Activated naive CD8-positive, alpha-beta T cell treated with anti-CD3 and anti-CD28 coated beads for 36 hours (primary cell): ENCODE measurements at places on chromosomes 2 and 18. TPM values are rescaled to one million over a fixed set of nuclear protein-coding genes. Genes with fewer than 3 reads are reported as not detected.

GRCh38 chr2:20620696-20621365 lies 30.1 kb downstream of the HS1BP3 start:
- H3K27ac ChIP-seq, result no peak overlapping the region
- H3K36me3 ChIP-seq, result peaks cover 2% of the 10 kb centered on the region
- no peak overlapping the region for H3K4me3 ChIP-seq
- no peaks in the 10 kb centered on the region for H3K27me3 ChIP-seq
- DNase-seq, result no peak
- no peaks in the 10 kb centered on the region for H3K4me1 ChIP-seq

DNA sequence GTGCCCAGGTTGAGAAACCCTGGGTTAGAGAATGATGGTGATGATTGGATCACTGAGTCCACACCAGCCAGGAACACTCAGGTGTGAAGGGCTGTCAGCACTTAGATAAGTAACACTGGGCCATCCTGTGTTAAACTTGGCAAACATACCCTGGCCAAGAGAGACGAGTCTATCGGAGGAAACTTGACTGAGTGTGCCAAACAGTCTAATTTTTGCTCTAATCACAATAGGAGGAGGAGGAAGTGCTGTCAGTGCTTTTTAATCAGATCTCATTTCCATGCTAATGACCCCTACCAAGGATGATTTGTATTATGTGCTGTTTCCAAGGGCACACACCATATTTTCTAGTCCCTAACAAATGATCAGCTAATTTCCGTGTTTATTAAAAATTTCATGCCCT lies 63.8 kb upstream of the SEC11C start:
- no peak overlapping the region for H3K4me3 ChIP-seq
- no peak for DNase-seq

GRCh38 chr2:190465060-190465459 lies 56.9 kb downstream of the MFSD6 start:
- DNase-seq, result no peak
- H3K4me3 ChIP-seq, result no peak overlapping the region
- no peaks in the 10 kb centered on the region for H3K27me3 ChIP-seq
- peaks cover 65% of the 10 kb centered on the region for H3K4me1 ChIP-seq
- H3K36me3 ChIP-seq, result peaks cover 41% of the 10 kb centered on the region

DNA sequence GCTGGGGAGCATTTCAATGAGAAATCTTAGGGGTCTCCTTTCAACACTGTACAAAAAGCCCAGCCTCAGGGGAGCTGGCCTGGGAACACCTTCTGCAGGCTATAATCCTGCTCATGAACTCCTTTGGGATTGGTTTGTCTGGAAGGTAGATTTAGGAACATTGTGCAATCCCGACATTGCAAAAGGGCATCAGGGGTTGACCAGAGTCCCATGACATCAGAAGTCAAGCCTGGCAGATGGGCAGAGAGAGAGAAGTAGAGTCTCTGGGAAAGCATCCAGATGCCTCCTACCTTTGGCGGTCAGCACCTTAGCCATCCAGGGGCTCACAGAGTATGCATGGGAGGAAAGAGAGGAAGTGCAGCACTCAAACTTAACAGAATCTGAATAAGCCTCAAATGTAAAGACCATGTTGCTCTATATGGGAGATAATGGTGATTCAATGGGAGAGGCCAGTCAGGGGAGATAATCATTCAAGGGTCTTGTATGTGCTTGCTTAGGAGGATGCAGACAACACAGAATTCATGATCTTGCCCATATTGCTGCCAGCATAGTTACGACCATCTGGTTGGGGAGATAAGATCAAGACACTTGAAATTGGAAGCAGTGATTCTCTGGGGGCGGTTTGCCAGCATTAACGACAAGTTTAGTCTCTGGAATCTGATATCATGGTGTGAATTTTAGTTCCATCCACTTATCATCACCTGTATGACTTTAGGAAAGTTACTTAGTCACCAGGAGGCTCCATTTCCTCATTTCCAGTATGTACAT lies 58.3 kb upstream of the UPP2 start:
- no peaks in the 10 kb centered on the region for H3K27me3 ChIP-seq
- DNase-seq, result no peak
- H3K36me3 ChIP-seq, result no peaks in the 10 kb centered on the region
- no peak overlapping the region for H3K4me3 ChIP-seq

DNA sequence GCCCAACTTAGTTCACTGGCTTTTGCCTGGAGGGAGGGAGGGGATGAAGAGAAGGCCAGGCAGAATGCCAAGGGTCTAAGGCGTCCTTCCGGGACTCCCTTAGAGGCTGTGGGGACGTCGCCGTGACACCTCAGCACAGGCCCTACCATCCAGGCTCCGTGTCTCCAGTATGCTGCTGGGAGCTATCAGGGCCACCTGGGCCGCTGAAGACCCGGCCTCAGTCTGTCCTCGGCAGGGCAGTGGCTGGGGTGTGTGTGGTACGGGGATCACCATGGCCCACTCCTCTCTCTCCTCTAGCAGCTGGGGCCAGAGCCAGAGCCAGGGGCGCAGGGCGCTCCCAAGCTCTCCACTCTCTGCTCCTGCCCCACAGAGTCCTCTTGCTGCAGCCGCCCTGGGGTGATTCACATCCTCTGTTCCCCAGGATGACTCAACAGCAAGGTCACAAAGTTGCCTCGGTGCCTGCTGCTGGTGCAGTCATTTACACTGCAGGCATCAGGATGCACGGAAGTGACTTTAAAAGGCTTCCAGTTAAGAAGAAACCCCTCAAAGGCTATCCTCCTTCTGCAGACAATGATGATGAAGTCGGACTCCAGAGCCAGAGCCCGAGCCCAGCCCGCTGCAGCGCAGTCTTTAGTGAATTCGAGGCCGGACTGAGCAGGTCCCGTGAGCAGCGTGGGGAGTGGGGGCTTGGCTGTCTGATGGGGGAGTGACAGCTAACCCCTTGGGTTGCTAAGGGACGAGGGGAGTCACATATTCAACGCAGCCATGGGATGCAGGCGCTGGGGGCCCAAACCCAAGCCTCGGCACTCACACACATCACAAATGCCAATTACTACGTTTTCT lies 31.9 kb downstream of the SNORC start:
- no peak for DNase-seq
- no peaks in the 10 kb centered on the region for H3K27me3 ChIP-seq
- H3K4me1 ChIP-seq, result no peaks in the 10 kb centered on the region
- no peak overlapping the region for H3K4me3 ChIP-seq

DNA sequence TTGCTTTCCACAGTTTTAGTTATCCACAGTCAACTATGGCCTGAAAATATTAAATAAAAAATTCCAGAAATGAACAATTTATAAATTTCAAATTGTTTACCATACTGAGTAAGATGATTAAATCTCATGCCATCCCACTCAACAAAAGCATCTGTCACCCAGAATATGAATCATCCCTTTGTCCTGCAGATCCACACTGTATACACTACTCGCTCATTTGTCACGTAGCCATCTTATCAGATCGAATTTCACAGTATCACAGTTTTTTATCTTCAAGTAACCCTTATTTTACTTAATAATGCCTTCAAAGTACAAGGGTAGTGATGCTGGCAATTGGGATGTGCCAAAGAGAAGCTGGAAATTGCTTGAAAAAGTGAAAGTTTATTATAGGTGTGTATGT lies 291.8 kb upstream of the LRATD1 start:
- no peak overlapping the region for H3K27ac ChIP-seq
- no peaks in the 10 kb centered on the region for H3K4me1 ChIP-seq
- no peaks in the 10 kb centered on the region for H3K27me3 ChIP-seq
- no peak overlapping the region for H3K4me3 ChIP-seq

- H3K27ac ChIP-seq, result no peak overlapping the region
- H3K4me3 ChIP-seq, result peak overlapping the region; percentile 51
- no peaks in the 10 kb centered on the region for H3K36me3 ChIP-seq
Observed at GRCh38 chr2:119431976-119432850, 559 bp downstream of the TMEM37 start.

- H3K4me3 ChIP-seq, result no peak overlapping the region
- no peak overlapping the region for H3K27ac ChIP-seq
- peaks cover 60% of the 10 kb centered on the region for H3K4me1 ChIP-seq
- DNase-seq, result no peak
- no peaks in the 10 kb centered on the region for H3K27me3 ChIP-seq
Observed at GRCh38 chr2:160338901-160339685, 139.0 kb upstream of the ITGB6 start.

- no peak overlapping the region for H3K4me3 ChIP-seq
- H3K36me3 ChIP-seq, result no peaks in the 10 kb centered on the region
- no peak for DNase-seq
- no peak overlapping the region for H3K27ac ChIP-seq
Observed at GRCh38 chr2:219396863-219397457, 9.2 kb upstream of the DNPEP start.

GRCh38 chr2:144501118-144501517 lies 18.8 kb downstream of the ZEB2 start:
- H3K27ac ChIP-seq, result no peak overlapping the region
- peaks cover 15% of the 10 kb centered on the region for H3K4me1 ChIP-seq
- peaks cover 2% of the 10 kb centered on the region for H3K36me3 ChIP-seq
- H3K4me3 ChIP-seq, result no peak overlapping the region
- DNase-seq, result no peak

DNA sequence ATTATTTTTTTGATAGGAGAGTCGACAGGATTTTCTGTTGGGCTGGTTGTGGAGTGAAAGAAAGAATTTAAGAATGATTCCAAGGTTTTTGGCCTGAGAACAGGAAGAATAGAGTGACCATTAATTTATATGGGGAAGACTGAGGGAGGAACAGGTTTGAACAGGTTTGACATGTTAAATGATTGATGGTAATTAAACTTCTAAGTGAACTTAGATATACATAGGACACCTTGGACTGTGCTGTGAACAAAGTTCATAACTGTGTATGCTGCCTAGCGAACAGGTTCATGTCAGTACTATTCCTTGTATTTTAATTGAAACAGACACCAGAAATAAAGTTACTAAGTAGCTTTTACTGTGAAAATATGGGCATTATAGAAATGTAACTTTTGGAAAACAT lies 212.0 kb downstream of the SPAG16 start:
- H3K27ac ChIP-seq, result no peak overlapping the region
- no peaks in the 10 kb centered on the region for H3K27me3 ChIP-seq
- DNase-seq, result no peak
- H3K4me3 ChIP-seq, result no peak overlapping the region
- no peaks in the 10 kb centered on the region for H3K4me1 ChIP-seq
- H3K36me3 ChIP-seq, result no peaks in the 10 kb centered on the region

GRCh38 chr18:59633317-59633716 lies 63.9 kb downstream of the CCBE1 start:
- H3K4me3 ChIP-seq, result no peak overlapping the region
- no peak overlapping the region for H3K27ac ChIP-seq
- H3K27me3 ChIP-seq, result peaks cover 5% of the 10 kb centered on the region
- H3K36me3 ChIP-seq, result no peaks in the 10 kb centered on the region
- H3K4me1 ChIP-seq, result no peaks in the 10 kb centered on the region

GRCh38 chr2:176172007-176172894 lies 15.1 kb downstream of the HOXD3 start:
- peaks cover 24% of the 10 kb centered on the region for H3K4me1 ChIP-seq
- peaks cover 1% of the 10 kb centered on the region for H3K36me3 ChIP-seq
- H3K27me3 ChIP-seq, result peaks cover 97% of the 10 kb centered on the region
- no peak for DNase-seq
- H3K27ac ChIP-seq, result no peak overlapping the region

- H3K27ac ChIP-seq, result no peak overlapping the region
- H3K4me1 ChIP-seq, result no peaks in the 10 kb centered on the region
- no peak for DNase-seq
- H3K36me3 ChIP-seq, result no peaks in the 10 kb centered on the region
Observed at GRCh38 chr18:6210349-6211173, 204.2 kb downstream of the L3MBTL4 start.

DNA sequence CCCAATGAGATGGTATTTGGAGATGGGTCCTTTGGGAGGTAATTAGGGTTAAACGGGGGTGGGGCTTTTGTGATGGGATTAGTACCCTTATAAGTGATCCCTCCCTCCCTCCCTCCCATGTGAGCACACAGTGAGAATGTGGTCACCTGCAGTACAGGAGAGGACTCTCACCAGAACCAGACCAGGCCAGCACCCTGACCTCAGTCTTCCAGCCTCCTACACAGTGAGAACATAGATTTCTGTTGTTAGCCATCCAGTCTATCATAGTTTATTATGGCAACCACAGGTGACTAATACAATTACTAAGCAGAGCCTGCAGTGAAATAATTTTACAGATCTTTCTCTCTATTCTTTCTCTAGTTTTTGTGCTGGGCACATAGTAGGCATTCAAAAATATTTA lies 137.7 kb upstream of the PKDCC start:
- H3K4me1 ChIP-seq, result no peaks in the 10 kb centered on the region
- no peaks in the 10 kb centered on the region for H3K36me3 ChIP-seq
- H3K27ac ChIP-seq, result no peak overlapping the region
- peaks cover 10% of the 10 kb centered on the region for H3K27me3 ChIP-seq
- DNase-seq, result no peak
- H3K4me3 ChIP-seq, result no peak overlapping the region

GRCh38 chr2:70984576-70985282 lies 6.3 kb downstream of the ANKRD53 start:
- H3K27ac ChIP-seq, result peak overlapping the region; percentile 32
- H3K4me1 ChIP-seq, result peaks cover 13% of the 10 kb centered on the region
- H3K4me3 ChIP-seq, result peak overlapping the region; percentile 23

DNA sequence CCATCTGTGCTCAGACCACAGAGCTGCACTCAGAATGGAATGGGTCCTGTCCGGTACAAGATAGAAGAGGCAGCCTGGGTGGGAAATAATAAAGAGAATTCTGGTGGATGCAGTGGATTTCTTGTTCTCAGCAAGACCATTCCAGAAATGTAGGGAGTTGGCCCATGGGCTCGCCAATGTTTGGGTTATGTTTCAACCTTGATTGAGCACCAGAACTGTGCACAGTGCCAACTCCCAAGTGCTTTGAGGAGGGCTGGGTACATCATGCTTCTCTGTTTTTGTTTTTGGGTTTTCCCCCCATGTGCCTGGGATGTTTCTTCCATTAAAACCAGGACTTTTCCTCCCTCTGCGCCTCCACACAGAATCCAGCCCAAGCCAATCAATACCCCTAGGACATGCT lies 304.1 kb downstream of the TNS1 start:
- H3K4me1 ChIP-seq, result peaks cover 8% of the 10 kb centered on the region
- H3K36me3 ChIP-seq, result peaks cover 9% of the 10 kb centered on the region
- no peak overlapping the region for H3K27ac ChIP-seq
- H3K4me3 ChIP-seq, result no peak overlapping the region
- DNase-seq, result no peak
- no peaks in the 10 kb centered on the region for H3K27me3 ChIP-seq

DNA sequence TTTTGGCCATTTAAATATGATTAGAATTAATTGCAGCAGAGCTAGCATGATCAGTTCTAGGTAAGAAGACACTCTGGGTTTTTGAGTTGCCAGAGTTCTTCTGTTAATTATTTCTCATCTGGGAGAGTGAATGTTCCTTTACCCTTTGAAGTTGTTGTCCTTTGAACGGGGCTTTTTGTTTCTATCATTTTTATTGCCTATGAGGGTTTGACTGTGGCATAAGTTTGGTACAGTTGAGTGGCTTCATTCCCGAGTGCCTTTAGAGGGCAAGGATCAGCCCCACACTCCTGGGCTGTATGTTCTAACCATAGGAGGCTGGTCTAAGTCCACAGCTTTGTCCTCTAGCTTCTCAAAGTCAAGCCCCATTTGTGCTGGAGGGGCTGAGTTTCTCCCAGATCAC lies 804.3 kb downstream of the KCNJ3 start:
- DNase-seq, result no peak
- H3K27me3 ChIP-seq, result no peaks in the 10 kb centered on the region
- no peak overlapping the region for H3K4me3 ChIP-seq
- no peaks in the 10 kb centered on the region for H3K4me1 ChIP-seq
- H3K36me3 ChIP-seq, result no peaks in the 10 kb centered on the region
- H3K27ac ChIP-seq, result no peak overlapping the region

Gene COA5
- 27.2 TPM for total RNA-seq

Gene SYT4
- not detected for total RNA-seq

Gene GDF7
- not detected for total RNA-seq

Gene SLC30A3
- 0.22 TPM for total RNA-seq

Gene ARHGAP15
- total RNA-seq, result 47.0 TPM

Gene CTAGE1
- total RNA-seq, result not detected

Gene GPR55
- total RNA-seq, result 20.4 TPM

Gene PSMA8
- 3.6 TPM for total RNA-seq

Gene HOXD3
- not detected for total RNA-seq

Gene UGT1A4
- total RNA-seq, result not detected

Gene EMILIN2
- 30.2 TPM for total RNA-seq

Gene CIB4
- not detected for total RNA-seq

Gene RAB17
- total RNA-seq, result 0.40 TPM
